ENCODE measurements at places on chromosomes 5 and 9.

- no peak for DNase-seq
These were observed 129.1 kb downstream of the MACROH2A1 start for GRCh38 chr5:135269931-135270421.

DNA sequence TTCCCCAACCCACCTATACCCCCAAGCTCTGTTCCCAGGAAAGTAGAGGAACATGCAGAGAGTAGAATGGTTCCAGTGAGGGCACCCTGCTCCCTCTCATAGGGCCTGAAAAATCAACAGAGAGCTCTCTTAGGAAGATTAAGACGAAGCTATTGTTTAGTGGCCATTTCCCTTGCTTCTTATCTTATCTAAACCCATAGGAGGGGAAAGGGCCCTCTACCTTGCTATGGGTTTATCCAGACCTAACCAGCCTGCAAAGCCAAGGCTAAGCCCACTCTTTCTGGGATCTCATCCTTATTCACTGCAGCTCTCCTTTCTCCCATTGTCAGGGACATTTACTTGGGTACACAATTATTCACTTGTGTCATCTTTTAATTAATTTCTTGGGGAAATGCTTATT, 39.3 kb upstream of the HK3 start:
- no peak for DNase-seq

DNA sequence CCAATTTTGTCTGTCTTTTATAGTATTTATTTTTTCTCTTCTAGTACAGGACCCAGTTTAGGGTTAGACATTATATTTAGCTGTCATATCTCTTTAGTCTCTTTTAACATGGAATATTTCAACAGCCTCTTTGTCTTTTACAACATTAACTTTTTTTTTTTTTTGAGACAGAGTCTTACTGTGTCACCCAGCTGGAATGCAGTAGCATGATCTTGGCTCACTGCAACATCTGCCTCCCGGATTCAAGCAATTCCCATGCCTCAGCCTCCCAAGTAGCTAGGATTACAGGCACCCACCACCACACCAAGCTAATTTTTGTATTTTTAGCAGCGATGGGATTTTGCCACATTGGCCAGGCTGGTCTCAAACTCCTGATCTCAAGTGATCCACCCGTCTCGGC, 90.1 kb downstream of the ADAMTS6 start:
- no peak for DNase-seq

DNA sequence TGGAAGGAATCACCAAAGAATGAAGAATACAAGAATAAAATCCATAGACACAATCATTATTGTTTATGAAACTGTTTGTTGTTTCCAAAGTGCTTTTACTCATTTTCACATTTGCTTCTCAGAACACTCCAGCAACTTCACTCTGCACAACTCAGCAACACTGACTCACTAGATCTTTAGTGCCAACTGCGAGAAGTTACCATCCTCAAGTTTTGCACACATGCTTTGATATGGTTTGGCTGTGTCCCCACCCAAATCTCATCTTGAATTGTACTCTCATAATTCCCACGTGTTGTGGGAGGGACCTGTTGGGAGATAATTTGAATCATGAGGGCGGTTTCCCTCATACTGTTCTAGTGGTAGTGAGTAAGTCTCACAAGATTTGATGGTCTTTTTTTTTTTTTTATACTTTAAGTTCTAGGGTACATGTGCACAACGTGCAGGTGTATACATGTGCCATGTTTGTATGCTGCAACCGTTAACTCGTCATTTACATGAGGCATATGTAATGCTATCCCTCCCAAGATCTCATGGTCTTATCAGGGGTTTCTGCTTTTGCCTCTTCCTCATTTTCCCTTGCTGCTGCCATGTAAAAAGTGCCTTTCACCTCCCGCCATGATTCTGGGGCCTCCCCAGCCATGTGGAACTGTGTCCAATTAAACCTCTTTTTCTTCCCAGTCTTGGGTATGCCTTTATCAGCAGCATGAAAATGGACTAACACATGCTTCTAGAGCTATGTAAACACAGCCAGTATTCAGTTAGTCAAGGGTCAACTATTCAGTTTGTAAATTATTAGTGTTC, 36.9 kb downstream of the CLINT1 start:
- no peak for DNase-seq

DNA sequence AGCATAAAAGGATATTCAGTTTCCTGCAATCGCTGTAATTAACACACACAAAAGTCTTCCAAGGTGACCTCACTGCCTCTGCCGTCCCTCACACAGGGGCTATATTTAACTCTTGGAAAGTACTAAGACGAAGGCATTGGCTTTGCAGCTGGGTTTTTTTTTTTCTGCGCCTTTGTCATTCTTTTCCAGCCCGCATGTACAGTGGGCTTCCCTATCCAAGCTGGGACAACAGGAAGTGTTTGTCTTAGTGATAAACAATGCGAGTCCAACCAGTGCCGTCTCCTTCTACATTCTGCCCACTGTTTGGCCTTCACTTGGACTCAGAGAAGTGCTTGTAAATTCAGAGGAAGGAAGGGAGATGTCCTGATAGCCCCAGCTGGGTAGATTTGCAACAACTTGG, 17.6 kb downstream of the AFAP1L1 start:
- DNase-seq = no peak

- DNase-seq = no peak
These were observed 158.8 kb downstream of the GAS1 start for GRCh38 chr9:86788456-86788855.

DNA sequence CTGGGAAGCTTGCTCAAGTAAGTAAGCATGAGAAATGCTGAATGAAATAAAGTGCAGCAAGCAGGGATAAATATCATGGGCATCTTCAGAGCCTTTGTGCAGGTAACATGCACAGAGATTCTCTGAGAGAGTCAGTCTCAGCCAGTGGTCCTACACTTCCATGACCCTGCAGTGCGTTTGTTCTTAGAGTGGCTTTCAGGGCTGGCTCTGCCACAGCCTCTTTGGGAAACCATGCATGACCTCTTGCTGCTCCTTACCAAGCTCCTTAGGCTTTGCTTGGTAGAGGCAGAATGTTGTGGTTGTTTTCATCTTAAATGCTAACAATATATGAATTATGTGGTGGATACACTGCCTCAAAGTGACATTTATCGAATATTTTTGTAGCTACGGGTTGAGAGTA, 5.4 kb downstream of the SYK start:
- no peak for DNase-seq

DNA sequence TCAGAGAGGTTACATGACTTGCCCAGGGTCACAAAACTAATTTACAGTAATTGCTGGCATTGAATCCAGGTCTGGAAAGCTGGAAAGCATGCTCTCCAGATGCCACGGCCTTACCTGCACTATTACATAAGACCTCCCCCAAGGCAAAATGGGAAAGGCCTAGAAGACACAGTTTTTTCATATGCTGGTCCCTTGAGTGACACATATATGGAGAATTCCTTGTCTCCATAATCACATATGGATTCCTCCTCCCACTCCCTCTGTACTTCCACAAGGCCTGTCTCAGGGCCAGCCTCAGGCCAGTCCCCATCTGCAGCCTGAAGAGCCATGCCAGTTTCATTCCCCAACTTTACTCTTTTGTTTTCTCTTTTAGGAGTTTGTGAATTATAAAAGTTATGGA, 28.6 kb upstream of the MEIKIN start:
- DNase-seq = no peak

- DNase-seq = no peak
These were observed 844 bp upstream of the MCCC2 start for GRCh38 chr5:71586052-71586940.

DNA sequence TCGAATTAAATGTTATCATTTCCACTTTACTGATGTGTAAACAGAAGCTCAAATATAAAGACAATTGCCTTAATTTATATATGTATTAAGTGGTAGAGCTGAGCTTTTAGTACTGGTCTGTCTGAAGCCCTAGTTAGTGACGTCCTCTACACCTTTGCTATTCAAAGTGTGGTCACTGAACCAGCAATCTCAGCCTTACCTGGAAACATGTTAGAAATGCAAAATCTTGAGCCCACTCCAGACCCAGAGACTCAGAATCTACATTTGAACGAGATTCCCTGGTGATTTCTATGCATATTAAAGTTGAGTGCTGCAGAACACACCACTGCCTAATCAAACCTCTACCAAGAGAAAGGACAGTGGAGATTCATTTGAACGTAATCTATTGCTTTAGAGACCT, 88.3 kb upstream of the MPDZ start:
- DNase-seq = no peak

DNA sequence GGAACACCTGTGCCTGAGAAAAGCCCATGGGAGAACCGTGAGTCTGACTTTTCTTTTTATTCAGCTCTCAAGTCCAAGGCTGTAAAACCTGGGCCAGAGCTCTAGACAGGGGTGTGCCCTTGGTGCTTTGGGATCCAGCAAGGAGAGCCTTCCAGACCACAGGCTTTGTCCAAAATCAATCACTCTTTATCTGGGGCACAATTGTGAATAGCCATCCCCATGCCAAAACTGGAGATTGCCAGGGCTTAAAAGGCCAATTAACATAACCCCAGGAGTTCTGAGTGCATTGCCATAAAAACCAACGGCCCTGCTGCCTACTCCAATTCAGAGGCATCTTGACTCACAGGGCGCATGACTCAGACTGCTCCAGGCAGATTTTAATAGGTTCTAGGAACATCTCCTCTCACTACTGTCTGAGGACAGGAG, 391.8 kb downstream of the ARHGEF28 start:
- DNase-seq = no peak

DNA sequence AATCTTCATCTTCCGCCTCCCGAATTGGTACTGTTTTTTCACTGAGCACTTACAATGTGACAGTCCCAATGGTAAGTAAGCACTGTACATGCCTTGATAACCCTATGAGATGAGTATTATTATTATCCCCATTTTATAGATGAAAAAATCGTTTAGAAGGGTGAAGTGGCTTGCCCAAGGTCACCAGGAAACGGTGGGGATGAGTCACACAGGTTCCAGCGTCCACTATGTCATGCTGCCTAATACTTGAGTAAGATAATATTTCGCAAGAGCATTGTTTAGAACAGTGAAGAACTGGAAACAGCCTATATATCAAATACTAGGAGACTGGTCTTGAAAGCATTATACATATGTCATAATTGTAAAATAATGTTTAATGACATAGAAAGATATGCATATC, 12.9 kb downstream of the HAND1 start:
- DNase-seq = no peak

DNA sequence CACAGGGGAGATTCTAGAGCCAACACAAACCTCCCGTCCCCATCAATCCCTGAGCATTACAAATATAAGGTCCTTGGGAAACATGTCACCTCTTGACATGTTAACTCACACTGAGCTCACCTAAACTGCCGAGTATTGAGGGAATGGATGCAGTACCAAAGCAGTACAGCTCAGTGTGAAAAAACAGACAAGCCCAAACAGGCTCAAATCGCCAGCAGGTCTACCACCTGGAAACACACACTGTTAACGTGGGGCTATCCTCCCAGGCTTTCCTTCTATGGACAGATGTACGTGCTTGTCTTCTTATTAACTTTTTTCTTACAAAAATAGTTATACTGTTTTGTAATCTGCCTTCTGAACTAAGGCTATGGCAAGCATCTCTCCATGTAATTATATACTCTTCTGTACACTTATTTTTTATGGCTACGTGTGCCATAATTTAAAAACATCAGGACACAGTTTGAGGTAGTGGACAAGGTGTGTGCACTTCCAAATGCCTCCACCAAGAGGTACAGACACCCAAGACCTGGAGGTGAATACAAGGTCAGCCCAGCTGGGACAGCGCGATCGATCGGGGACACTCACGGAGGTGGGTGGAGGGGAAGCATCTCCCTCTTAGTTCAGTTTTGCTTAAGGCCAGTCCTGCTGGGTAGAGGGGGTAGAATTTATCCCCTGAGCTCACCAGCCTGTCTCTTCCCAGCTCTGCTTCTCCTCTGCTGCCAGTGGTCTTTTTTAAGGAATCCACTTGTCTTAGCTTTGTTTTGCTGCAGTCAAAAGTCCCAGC, 76.5 kb downstream of the DAP start:
- DNase-seq = no peak
